ENCODE measurements at places on chromosomes 1 and 21. TPM values are rescaled to one million over a fixed set of nuclear protein-coding genes. Genes with fewer than 3 reads are reported as not detected.

Gene WDR47
- total RNA-seq = 32.0 TPM

Gene SPTA1
- not detected for total RNA-seq

Gene C1orf116
- 33.2 TPM for total RNA-seq

Gene GUCA2A
- not detected for total RNA-seq

Gene METTL18
- total RNA-seq = 5.8 TPM

Gene PDPN
- 3.1 TPM for total RNA-seq
